ENCODE measurements at places on chromosomes 12 and 14. TPM values are rescaled to one million over a fixed set of nuclear protein-coding genes. Genes with fewer than 3 reads are reported as not detected.

The BLTP3B gene
- total RNA-seq, result 13.4 TPM

The NPAS3 gene
- total RNA-seq, result not detected

The GPR68 gene
- total RNA-seq, result not detected

The AJUBA gene
- total RNA-seq, result 32.6 TPM

The FGD6 gene
- 15.1 TPM for total RNA-seq

The ENDOU gene
- total RNA-seq, result not detected

The SSTR1 gene
- not detected for total RNA-seq

The MON2 gene
- total RNA-seq, result 14.8 TPM

The PRKD1 gene
- 3.0 TPM for total RNA-seq

The ADGRD1 gene
- 0.45 TPM for total RNA-seq

The SOCS2 gene
- 17.9 TPM for total RNA-seq

The IQSEC3 gene
- total RNA-seq, result not detected

The GYS2 gene
- not detected for total RNA-seq

The CCDC38 gene
- 0.09 TPM for total RNA-seq

The PTGDR gene
- total RNA-seq, result not detected

The TEX22 gene
- total RNA-seq, result 0.29 TPM

The GRIP1 gene
- total RNA-seq, result 6.4 TPM

The BICDL1 gene
- 4.7 TPM for total RNA-seq

The SLC8A3 gene
- total RNA-seq, result not detected

The OR4Q3 gene
- not detected for total RNA-seq

The ZDHHC22 gene
- total RNA-seq, result 0.18 TPM

The PRPH gene
- total RNA-seq, result 2.1 TPM

The ABCD2 gene
- total RNA-seq, result not detected

The KRT5 gene
- 0.49 TPM for total RNA-seq

The TMPRSS12 gene
- not detected for total RNA-seq

The GPR135 gene
- total RNA-seq, result 1.1 TPM

The TUNAR gene
- not detected for total RNA-seq

The NAV3 gene
- total RNA-seq, result 4.3 TPM

The OTOGL gene
- total RNA-seq, result not detected

The KRT4 gene
- 3.9 TPM for total RNA-seq

The MGP gene
- total RNA-seq, result not detected

The LRP1 gene
- 15.0 TPM for total RNA-seq

The USP5 gene
- total RNA-seq, result 74.4 TPM

The SP1 gene
- 24.0 TPM for total RNA-seq

The TIGAR gene
- total RNA-seq, result 42.0 TPM

The GCH1 gene
- 3.0 TPM for total RNA-seq
